ENCODE measurements at places on chromosomes 3 and 15.

- DNase-seq = no peak
Measured at GRCh38 chr3:46094506-46094905, 67.2 kb upstream of the XCR1 start.

- DNase-seq = no peak
Measured at GRCh38 chr15:72197460-72198355, at the start of gene GRAMD2A. Gene GRAMD2A (minus strand): TSS chr15:72197787.

DNA sequence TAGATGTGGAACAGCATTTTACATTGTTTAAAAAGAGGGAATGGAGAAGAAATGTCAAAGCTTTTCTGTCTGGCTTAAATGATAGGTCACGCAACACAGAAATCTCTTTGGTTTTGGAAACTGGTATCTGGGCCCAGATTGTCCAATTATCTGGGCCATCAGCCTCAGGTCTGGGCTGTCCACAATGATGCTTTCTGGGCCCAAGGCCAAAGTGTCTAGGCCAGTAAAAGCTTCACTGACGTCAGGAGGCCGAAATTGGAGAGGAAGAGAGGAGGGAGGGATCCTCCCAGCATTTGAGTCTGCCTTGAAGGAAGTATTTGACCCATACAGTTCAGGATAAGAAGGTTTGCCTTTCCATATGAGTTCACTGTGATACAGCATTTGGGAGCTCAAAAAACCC, 60.7 kb upstream of the ALDH1A3 start:
- DNase-seq = no peak

- DNase-seq = no peak
Measured at GRCh38 chr3:183275418-183275817, 22.4 kb downstream of the B3GNT5 start.

GRCh38 chr3:66028457-66028856, 10.3 kb downstream of the MAGI1 start:
- no peak for DNase-seq

GRCh38 chr3:170768334-170768801, 101.6 kb downstream of the RPL22L1 start:
- DNase-seq = no peak

DNA sequence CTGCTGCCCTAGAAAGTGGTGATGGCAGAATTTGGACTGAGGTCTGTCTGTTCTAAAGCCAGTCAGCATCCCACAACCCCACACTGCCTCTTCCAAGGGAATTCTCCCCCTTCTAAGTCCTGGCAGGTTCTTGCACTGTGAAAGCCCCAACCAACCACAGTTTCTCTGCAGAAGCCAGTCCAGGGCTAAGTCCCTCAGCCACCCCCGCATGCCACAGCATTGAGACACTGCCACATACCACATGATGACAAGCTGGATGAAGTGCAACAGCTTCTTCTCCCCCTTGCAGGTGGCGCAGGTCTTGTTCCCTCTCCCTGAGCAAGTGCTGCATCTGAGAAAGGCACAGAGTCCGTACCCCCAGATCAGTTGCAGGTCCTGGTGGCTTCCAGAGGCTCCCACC, 18.6 kb downstream of the SSUH2 start:
- no peak for DNase-seq

GRCh38 chr3:179067839-179068238, 3.8 kb downstream of the ZMAT3 start:
- DNase-seq = no peak

DNA sequence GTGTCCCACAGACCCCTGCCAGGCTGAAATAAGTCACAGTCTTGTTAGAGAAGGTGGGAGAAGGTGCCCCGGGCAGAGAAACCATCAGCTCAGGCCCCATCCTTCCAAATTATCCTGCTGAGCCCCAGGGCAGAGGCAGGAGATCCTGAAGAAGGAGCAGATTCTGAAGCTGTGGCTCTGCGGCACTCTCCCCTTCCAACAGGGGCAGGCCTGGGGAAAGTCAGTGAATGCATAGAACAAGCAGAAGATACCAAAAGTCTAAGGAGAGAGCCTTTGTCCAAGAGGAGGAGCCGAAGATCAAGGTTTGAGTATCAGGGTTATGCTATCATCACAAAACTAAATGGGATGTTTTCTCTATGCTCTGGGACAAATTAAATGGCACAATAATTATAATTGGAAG, 249.3 kb downstream of the XXYLT1 start:
- no peak for DNase-seq

DNA sequence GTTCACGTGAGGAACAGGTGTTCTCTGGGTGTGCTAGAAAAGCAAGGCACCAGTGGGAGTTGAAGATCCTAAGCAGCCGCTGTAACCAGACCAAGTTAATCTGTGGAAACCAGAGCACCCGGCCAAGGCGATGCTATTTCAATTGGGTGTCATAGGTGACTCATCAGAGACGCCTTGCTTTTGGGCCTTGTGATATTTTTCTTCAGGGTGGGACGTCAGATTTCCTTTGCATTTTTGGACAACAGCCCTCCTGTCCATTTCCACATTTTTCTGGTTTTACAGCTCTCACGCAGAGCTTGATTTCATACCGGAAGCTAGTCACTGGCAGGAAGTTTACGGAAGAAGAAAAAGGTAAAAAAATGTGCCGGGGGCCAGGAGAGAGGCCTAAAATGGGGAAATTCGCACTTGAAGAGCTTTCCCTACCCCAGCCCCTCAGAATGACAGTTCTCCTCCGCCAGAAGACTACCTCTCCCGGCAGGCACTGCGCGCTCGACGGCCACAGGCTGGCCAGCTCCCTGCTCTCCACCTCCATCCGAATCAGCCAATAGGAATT, 471 bp upstream of the KBTBD8 start:
- DNase-seq = no peak

GRCh38 chr15:68983961-68984481, 30.5 kb upstream of the NOX5 start:
- DNase-seq = no peak

DNA sequence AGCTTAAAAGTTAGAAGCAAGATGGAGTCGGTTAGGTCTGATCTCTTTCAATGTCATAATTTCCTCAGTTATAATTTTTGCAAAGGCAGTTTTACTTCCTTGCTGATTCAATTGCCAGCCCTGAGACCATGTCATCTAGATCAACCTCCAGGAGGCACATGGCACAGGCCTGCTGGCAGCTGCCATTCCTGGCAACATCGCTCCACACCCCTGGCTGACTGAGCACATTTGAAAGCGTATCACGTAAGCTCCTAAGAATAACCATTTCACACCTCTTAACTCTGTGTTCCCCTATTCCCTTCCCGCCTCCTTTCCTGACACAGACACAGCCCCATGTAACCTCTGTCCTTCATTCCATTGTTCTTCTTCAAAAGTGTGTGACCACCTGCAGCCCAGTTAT, 313.9 kb upstream of the CTNNB1 start:
- DNase-seq = no peak

DNA sequence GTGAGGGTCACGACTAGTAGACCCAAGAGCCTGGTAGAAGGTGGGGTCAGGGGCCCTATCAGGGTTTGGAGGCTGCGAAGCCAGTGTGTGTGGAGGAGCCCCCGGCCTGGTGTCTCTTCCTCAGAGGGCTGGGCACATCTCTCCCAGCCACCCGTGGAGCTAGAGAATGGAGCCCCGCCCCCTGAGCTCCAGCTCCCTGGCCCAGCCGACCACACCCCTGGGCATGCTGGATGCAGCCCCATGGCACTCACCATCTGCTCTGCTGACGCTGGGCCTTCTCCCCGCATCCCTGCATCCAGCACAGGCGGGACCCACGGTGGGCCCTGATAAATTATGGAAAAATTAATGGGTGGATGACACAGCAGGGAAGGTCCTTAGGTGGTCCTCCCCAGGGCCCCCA, 17.5 kb downstream of the ANKRD63 start:
- no peak for DNase-seq

- DNase-seq = no peak
Measured at GRCh38 chr15:89917442-89918101, 4.8 kb upstream of the ARPIN start.

DNA sequence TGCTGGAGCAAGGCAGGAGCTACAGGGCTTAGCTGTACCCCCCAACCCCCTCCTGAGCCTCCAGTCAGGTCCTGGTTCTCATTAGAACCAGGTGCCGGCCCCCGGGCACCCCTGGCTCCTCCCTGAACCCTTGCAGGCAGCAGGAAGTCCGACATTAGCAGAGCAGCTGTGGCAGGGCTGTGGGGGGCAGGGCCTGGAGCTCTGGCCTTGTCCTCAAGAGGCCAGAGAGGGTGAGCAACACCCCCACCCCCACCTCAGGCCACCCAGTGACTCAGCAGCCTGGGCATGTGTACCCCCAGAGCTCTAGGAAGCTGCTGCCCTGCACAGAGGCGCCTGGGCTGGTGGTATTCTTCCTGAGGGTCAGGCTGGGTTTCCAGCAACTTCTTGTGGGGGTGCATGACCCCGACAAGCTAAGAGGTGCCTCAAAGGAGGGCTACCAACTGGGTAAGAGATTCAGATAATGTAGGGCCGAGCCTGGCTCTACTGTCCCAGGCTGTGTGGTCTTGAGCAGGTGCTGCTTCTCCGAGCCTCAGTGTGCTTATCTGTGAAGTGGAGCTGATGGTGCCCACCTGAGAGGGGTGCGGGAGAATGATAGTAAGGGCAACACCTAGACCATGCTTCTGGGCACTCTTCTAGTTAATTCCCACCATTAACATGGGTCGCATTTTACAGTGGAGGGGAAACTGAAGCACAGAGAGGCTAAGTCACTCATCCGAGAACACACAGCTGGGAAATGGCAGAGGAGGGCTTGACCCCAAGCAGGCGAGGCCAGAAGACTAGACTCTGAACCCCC, 16.0 kb downstream of the H1-8 start:
- DNase-seq = no peak

- DNase-seq = no peak
Measured at GRCh38 chr3:11814663-11815062, 32.0 kb downstream of the TAMM41 start.
